ENCODE measurements at places on chromosomes 5 and 9.

GRCh38 chr5:32428426-32428825, 16.1 kb downstream of the ZFR start:
- no peak for DNase-seq

DNA sequence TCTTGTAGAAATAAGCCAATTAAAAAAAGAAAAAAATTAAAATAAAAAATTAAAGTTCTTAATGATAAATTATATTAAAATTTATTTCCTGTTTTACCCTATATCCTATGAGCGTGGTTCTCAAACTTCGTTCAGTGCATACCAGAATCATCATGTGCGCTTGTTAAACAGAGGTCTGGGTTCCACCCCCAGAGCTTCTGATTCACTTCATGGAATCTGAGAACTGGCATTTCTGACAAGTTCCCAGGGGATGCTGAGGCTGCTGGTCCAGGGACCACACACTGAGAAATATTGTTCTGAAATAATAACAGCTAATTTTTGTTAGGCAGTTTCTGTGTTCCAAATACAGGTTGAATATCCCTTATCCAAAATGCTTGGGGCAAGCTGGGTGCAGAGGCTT, 79.3 kb downstream of the TMC1 start:
- no peak for DNase-seq

GRCh38 chr5:159324102-159324755, 6.1 kb downstream of the IL12B start:
- no peak for DNase-seq

GRCh38 chr9:108056084-108056804, 566.7 kb upstream of the KLF4 start:
- DNase-seq, result no peak

GRCh38 chr5:35513612-35514011, 104.1 kb upstream of the SPEF2 start:
- no peak for DNase-seq

GRCh38 chr5:134188092-134188491, 11.3 kb upstream of the SKP1 start:
- no peak for DNase-seq

DNA sequence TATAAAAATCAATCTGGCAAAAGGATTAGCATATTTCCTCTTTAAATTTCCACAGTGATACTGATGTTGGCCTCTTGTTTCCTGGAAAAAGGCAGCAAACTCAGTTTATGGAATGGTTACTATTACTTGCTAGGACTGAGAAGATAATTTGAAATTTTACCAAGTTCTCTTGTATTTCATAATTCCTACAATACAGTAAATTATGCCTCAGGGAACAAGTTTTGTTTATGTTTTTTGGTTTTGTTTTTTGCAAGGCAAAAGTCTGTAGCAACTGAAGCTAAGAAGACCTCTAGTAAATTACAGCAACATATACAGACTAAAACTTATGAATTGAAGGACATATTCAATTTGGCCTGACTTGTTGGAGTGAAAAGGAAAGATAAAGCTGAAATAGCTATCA, 30.2 kb upstream of the SLCO6A1 start:
- DNase-seq, result no peak

GRCh38 chr5:57754616-57755015, 272.0 kb upstream of the ACTBL2 start:
- DNase-seq, result no peak

GRCh38 chr5:149917073-149917676, 27.4 kb downstream of the PDE6A start:
- no peak for DNase-seq

DNA sequence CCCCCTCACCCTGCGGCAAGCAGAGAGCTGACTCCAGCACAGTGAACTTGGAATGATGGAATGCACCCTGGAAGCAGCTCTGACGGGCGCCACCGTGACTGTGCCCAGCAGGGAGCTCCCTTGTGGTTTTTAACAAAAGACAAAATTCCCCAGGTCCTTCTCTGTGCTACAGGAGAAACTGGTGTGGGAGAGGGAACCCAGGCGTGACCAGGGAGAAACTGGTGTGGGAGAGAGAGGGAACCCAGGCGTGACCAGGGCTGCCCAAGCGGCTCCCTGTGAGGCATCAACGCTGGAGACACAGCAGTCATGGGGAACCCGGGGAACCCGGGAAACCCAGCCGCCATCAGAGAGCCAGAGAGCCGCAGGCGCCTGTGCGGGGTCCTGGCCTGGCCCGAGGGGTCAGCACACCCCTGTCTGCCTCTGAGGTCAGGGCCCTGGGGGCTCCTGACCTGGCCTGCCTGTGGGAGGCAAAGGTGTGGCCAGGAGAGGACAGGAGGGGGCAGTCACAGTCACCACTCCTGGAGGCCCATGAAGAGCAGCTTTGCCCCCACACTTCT, 3.1 kb upstream of the AHRR start:
- DNase-seq, result no peak

DNA sequence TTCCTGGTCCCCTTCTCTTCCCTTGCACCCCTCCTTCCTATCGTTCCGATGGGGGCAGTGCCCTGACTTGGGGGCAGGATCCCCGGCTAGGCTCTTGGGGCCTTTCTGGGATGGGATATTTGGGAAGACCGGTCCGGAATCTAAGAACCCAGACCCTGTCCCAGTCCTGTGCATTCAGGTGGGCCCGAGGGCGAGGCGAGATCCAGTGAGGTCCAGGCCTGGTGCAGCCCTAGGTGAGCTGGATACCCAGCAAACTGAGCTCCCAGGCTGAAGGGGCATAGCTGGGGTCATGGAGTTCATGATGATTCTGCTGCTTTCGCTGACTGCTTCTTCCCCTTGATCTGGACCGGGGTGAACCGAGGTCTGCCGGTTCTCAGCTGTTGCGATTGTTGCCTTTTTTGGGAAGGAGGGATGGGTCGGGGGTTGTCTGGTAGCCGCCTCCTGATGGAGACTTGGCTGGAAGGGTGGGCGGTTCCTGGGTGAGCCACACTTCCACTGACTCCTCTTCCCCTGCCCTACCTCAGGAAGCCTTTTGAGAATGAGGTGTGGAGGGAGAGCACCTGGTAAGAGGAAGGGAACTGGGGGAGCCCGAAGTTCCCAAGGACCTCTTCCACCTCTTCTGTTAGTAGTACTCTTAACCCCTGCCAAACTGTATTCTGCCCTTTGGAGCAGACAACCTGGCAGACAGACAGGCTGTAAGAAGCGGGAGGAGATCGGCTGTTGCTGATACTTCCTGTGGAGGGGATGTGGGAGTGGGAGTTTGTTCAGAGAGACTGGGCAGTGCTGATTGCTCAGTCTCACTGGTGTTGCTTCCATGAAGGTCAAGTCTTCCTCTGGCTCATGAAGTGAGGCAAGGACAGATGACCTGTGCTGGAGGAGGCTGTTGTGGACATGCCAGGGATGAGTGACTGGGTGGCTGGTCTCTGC, 1.0 kb downstream of the LRRC8A start:
- DNase-seq, result no peak

DNA sequence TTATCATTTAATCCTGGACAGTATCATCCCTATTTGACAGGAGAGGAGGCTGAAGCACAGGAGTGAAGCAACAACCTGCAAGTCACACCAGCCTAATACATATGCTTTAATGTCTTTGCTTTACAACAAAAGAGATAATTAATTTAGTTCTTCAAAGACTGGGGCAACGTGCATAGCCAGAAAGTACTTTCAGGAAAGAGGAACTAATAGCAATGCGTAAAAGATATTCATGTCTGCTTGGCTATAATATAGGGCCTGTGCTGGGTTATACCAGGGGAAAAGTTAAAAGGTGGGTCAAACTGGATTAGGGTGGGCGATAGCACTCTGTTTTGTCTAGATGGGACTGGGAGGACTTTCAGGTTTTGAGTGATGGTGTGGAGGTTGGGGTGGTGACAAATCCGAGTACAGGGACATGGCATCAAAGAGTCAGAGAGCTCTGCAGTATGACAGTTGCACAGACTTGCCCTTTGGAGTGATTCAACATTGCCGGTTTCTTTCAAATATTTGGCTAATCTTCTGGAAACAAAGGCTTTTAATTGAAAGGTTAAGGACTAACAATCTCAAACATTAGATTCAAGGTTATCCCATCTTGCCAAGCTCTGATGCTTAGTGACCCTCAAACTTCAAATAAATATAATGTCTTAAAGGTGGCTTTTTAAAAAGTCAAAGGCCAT, 11.9 kb downstream of the DAB2 start:
- no peak for DNase-seq

DNA sequence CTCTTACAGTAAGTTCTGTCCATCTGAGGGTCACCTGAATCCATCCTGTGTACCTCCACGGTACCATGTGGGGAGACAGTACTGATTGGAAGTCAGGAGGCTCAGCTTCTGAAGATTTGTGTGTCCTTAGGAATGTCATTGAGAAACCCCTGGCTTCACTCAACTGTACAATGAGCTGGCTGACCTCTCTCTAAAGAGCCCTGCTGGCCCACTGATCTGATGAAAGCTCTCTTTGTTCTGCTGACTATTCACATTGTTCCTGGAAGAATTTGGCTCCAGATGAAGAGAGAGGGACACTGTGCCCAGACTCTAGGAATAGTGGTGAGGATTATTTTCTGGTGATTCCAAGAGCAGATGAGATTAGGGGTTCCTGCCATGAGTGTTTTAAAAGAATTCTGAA, 141.2 kb downstream of the LURAP1L start:
- DNase-seq, result no peak

- no peak for DNase-seq
Measured at GRCh38 chr5:4627131-4627530, 513.0 kb upstream of the ADAMTS16 start.

- DNase-seq, result no peak
Measured at GRCh38 chr5:143217065-143217803, 186.3 kb downstream of the NR3C1 start.

DNA sequence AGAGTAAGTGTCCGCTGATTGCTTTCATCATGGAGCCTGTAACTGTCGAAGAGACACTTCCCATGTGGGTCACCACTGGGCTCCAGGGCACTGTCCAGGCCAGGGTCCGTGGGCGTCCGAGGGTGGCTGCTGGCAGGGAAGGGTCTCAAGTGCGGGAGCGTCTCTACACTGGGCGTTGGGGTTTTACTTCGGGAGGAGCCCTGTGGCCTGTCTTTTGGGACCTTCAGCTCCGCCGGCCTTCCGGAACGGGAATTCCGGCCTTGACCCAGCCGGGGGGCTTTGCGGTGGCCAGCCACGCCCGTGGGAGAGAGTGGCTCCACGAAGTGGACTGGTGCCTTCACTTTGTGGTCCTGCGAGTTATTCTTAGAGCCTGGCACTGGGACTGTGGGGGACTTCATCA, 86.2 kb downstream of the CAMSAP1 start:
- DNase-seq, result no peak

DNA sequence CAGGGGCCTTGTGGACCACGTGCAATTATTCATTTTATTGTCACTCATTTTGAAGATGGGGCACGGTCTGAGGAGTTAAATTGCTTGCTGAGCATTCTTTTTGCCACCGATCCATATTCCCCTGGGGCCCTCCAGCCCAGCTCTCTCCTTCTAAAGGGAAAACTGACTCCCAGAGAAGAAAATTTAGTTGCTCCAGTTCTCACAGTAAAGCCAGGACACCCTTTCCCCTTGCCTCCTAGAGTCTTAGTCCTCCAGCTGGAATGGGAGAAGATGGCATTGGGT, 1.0 kb upstream of the PANK3 start:
- no peak for DNase-seq

GRCh38 chr5:22036061-22036460, 817.1 kb downstream of the CDH12 start:
- DNase-seq, result no peak

GRCh38 chr9:71678999-71679398, 89.3 kb downstream of the CEMIP2 start:
- no peak for DNase-seq

GRCh38 chr5:99639905-99640304, 711.1 kb upstream of the CHD1 start:
- DNase-seq, result no peak

DNA sequence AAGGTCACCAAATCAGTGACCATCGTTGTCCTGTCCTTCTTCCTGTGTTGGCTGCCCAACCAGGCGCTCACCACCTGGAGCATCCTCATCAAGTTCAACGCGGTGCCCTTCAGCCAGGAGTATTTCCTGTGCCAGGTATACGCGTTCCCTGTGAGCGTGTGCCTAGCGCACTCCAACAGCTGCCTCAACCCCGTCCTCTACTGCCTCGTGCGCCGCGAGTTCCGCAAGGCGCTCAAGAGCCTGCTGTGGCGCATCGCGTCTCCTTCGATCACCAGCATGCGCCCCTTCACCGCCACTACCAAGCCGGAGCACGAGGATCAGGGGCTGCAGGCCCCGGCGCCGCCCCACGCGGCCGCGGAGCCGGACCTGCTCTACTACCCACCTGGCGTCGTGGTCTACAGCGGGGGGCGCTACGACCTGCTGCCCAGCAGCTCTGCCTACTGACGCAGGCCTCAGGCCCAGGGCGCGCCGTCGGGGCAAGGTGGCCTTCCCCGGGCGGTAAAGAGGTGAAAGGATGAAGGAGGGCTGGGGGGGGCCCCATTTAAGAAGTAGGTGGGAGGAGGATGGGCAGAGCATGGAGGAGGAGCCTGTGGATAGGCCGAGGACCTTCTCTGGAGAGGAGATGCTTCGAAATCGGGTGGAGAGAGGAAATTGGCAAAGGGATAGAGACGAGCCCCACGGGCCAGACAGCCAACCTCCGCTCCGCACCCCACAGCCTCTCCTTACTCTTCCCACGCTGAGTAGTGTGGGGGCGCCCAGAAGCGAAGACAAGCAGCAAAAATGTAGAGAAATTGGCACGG, 1.7 kb downstream of the RXFP3 start:
- no peak for DNase-seq

- no peak for DNase-seq
Measured at GRCh38 chr9:133928248-133928764, 63.8 kb downstream of the VAV2 start.

GRCh38 chr9:20303066-20303465, 319.2 kb downstream of the MLLT3 start:
- no peak for DNase-seq

- DNase-seq, result no peak
Measured at GRCh38 chr9:83304686-83305085, 233.5 kb downstream of the FRMD3 start.

- no peak for DNase-seq
Measured at GRCh38 chr9:22452415-22453010, 5.9 kb downstream of the DMRTA1 start.

DNA sequence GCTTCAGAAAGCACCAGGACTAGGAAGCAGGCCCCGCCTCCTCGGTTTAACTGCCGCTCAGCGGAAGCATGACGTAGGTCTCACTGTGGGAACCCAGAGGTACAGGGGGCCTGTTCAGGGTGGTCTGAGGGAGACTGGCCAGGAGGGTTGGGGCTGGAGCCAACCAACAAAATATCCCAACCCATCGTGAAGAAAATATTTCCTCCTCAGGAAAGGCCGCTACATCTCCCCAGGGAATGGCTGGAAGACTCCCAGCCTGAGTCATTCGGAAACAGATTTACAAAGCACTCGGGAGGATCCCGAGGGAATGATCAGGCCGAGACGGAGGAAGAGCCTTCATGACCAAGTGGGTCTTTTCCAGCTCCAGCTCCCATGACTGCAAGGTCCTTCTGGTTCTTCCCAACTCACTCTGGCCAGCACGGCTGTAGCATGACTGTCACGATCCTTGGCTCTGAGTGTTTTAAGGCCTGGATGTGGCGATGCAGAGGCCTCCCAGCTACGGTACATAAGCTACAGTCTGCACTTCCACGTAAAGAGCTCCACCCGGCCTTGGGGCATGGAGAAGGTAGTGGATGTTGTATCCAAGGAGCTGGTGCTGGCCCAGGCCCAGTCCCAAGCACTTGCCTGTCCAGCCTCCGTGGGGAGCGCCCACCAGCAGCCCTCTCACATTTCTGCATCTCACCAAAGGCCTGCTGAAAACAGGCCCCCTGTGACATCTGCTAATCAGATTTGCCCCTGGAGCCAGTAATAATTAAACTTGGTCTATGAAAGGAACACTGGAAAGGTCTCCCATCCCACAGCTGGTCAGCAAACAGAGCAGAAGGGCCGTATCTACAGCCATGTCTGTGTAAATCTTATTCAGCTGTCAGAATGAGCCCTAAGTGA, 100.6 kb downstream of the LHFPL2 start:
- DNase-seq, result no peak

- DNase-seq, result no peak
Measured at GRCh38 chr9:95588724-95589588, 72.2 kb upstream of the PTCH1 start.
